NAMALWA (cell line): ENCODE measurements at places on chromosomes 6 and 20.

DNA sequence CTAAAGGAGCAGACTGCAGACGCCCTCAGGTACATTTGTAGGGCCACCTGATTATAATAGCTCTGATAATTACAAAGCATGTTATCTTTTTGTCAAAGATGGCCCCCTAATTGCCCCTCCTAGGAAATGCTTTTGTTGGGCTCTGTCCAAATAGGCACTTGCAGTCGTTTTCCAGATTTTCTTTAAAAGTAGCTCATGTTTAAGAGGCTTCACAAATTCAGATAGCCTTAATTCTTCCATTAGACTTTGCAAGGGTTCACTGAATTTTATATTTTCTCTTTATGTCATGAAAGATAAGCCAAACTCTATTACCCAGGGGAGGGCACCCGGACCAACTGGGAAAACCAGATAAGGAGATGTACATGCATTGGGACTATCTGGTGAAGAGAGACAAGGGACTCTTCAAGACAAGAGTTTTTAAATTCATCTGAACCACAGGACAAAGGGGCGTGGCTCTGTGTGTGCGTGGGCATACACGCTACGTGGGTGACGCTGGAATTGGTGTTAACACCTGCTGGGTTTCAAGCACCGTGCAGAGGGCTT lies 95.6 kb downstream of the TOX2 start:
- DNase-seq = no peak

GRCh38 chr6:103908898-103909297 lies 950.8 kb downstream of the HACE1 start:
- no peak for DNase-seq

DNA sequence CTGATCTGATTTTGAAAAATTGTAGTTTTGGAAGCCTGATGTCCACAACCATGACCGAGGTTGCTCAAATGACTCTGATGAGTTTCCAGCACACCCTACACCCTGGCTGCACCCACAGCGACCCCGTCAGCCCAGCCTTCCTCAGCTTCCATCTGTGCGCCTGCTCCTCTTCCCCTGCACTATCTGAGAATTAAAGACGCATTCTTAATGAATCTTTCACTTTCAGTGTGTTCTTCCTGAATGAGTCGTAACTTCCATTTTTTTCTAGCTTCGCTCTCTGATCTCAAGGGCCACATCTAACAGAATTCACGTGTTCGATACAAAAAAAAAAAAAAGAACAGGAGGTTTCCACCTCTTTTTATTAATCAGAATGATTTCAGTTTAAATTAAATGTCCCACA lies 21.3 kb upstream of the RREB1 start:
- DNase-seq = peak; percentile 51

GRCh38 chr20:23530937-23531567 lies 37.2 kb downstream of the CST9L start:
- no peak for DNase-seq
